ENCODE measurements at places on chromosomes 5 and 9.
A peak's percentile ranks its signal among the peaks of the same experiment; 100 is the strongest.

- peak; percentile 70 for DNase-seq
Measured at GRCh38 chr5:158410976-158411375, 552.0 kb upstream of the CLINT1 start.

- peak; percentile 89 for DNase-seq
Measured at GRCh38 chr9:7237473-7238246, 479.9 kb downstream of the KDM4C start.

DNA sequence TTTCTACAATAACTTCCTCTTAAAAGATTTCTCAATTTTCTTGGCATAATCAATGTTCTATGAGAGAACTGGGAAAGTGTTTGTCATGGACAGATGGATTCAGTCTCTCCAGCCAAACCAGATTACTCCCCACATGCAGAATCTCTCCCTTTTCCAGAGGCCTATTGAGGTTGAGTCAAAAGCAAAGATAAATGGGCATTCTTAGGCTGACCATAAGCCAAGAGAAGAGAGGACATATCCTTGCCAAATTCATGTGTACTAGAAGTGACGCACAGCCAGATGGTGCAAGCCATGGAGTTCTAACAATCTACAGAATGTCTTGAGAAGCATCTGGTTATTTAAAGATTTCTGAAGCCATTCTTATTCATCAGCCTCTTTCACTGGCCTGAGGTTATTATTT is 2115.0 kb downstream of the MAT2B start:
- DNase-seq, result no peak

GRCh38 chr5:54103871-54104270 is 206.5 kb downstream of the ARL15 start:
- no peak for DNase-seq

GRCh38 chr5:36876965-36877666 is 547 bp downstream of the NIPBL start:
- peak; percentile 49 for DNase-seq

DNA sequence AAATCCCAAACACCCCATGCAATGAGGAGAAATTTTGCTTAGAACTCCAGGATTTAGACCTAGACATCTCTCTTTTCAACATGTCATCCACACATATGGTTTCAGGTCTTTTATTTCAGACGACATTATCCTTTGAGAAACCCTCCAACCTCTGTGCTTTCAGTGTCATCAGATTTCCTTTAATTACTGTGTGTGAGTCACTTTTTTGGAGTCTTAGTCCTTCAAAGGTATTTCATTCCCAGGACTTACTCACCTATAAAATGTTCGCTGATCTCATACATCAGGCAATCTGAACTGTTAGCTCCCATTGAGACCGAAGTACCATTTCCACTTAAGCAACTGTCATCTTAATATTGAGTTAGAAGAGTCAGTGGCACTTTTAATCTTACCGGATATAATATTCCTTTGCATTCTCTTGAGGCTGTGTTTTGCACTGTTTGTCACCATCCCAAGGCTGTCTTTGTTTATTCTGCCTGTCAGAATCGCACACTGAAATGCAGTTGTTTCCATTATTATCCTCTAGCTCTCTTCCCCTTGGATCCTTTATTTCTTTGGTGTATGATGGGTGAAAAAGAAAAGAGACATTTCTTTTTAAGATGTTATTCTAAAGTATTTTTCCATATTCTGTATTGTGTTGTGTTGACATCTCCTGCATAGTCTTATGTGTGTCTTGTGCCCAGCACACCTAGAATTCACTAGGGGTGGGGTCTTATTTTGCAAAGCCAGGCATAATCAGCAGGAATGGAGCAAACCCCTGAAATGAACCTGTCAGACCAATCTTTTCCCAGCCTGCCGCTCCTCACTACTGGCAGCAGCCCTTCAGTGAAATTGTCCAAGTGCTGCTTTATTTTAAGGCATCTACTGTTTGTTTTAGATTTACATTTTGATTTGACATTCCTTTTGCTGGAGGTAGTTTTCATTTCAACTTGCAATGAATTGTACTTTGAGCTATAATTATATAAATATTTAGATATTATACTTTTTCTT is 155.4 kb downstream of the PAM start:
- DNase-seq, result peak; percentile 74

- no peak for DNase-seq
Measured at GRCh38 chr5:151463137-151464029, 16.0 kb downstream of the SLC36A1 start.

DNA sequence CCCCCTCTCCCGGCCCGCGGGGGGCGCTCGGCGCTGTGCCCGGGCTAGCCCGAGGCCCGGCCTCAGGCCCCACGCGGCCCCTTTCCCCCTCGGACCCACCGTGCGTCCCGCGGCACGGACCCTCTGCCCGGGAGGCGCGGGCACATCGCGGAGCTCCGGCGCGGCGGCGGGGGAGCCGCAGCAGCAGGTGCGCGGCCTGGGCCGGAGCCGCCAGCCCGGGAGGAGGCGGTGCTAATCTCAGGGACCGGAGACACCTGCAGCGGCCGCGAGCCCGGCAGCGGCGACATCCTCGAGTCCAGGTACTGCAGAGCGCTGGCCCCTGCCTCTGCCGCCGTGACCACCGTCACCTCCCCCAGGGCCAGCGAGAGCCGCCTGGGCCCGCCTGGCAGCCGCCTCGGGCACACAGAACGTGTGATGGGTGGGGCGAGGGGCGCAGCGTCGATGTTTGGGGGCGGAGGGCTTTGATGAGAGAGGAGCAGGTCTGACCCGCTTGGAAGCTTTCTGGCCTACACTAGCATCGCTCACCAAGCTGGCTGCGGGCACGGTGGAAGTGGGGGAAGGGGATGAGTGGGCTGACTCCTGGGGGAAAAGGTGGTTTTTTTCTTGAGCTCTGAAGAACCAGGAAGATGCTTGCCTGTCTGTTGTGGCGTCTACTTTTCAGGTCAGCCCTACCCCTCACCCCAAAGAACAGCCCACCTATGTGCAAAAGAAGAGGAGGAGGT is 524 bp downstream of the CYFIP2 start:
- DNase-seq, result no peak
